ENCODE measurements at places on chromosomes 16 and 17. TPM values are rescaled to one million over a fixed set of nuclear protein-coding genes. Genes with fewer than 3 reads are reported as not detected.

GRCh38 chr17:4444782-4445473, 11.2 kb downstream of the SPNS3 start:
- no peaks in the 10 kb centered on the region for H3K36me3 ChIP-seq
- DNase-seq, result peak; percentile 92
- H3K4me1 ChIP-seq, result peaks cover 37% of the 10 kb centered on the region
- no peaks in the 10 kb centered on the region for H3K27me3 ChIP-seq
- no peak overlapping the region for H3K27ac ChIP-seq

- H3K36me3 ChIP-seq, result no peaks in the 10 kb centered on the region
- H3K27ac ChIP-seq, result peak overlapping the region; percentile 46
- H3K4me1 ChIP-seq, result peaks cover 28% of the 10 kb centered on the region
- H3K4me3 ChIP-seq, result no peak overlapping the region
Measured at GRCh38 chr16:22425036-22425801, 50.8 kb upstream of the CDR2 start.

DNA sequence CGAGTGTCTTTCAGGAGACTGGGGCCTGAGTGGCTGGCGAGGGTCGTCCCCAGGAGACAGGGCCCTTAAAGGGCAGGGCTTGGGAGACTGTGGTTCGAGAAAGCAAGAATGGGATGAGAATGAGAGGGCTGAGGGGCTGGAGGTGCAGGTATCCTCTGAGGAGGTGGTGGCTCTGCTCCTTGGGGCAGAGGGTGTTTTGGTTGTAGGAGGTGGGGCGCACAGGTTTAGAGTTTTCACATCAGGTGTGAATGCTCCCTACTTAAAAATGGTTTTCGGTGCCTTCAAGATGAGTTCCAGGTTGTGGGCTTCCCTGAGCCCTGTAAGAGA, 430 bp downstream of the BCAS3 start:
- peak overlapping the region; percentile 76 for H3K27ac ChIP-seq

The OTOP3 gene
- total RNA-seq, result not detected

The CDK5RAP3 gene
- total RNA-seq, result 281 TPM

The STRADA gene
- 78.7 TPM for total RNA-seq

The HID1 gene
- 40.9 TPM for total RNA-seq

The TBCD gene
- total RNA-seq, result 128 TPM

- H3K4me3 ChIP-seq, result no peak overlapping the region
- no peaks in the 10 kb centered on the region for H3K27me3 ChIP-seq
- peaks cover 10% of the 10 kb centered on the region for H3K4me1 ChIP-seq
- DNase-seq, result no peak
Measured at GRCh38 chr17:80531400-80531799, 13.2 kb upstream of the RPTOR start.

DNA sequence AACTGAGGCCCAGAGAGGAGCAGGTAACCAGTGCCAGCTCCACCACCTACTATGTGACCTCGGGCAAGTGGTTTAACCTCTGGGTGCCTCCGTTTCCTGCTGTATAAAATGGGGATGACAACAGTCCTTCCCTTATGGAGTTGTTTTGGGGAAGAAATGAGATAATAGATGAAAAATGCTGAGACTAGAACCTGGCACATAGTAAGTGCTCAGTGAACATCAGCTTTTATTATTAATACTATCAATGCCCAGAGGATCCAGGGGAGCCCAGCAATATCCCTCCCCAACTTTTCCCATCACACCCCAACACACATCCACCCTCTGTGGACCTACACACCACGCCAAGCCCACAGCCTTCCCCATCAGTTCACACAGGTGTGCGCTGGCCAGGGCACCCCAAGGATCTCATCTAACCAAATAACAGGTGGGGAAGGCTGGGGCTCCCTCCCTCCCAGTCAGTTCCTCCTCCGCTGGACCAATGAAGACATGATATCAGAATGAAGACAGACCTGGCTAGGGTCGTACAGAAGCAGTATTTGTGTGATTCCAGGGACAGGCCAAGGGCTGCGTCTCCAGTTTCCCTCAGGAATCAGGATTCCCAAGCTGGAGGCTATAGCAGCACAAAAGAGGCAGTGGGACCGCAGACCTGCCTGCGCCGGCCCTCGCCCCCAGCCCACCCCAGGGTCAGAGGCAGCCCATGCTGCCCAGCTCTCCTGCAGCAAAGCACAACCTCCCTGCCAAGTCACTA, 1.8 kb downstream of the ATP2A3 start:
- H3K27me3 ChIP-seq, result no peaks in the 10 kb centered on the region
- no peak for DNase-seq
- no peak overlapping the region for H3K27ac ChIP-seq
- peaks cover 36% of the 10 kb centered on the region for H3K4me1 ChIP-seq

DNA sequence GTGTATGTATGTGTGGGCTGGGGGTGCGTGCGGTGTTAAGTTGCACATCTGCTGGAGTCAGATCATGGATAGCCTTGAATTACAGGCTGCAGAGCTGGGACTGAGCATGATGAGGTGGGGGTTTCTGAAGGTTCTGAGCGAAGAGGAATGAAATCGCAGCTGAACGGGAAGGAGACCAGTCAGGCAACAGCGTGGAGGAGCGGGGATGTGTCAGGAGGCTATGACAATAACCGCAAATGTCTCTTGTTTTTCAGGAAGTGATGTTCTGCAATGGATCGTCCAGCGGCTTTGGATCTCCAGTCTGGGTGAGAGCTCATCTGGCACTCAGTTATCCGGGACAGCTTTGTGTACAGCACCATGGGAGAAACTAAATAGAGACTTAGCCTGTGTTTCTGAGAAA, 20.9 kb downstream of the RGS9 start:
- no peak overlapping the region for H3K4me3 ChIP-seq
- H3K27me3 ChIP-seq, result no peaks in the 10 kb centered on the region
- H3K4me1 ChIP-seq, result no peaks in the 10 kb centered on the region
- H3K27ac ChIP-seq, result no peak overlapping the region
- DNase-seq, result no peak
- H3K36me3 ChIP-seq, result no peaks in the 10 kb centered on the region

DNA sequence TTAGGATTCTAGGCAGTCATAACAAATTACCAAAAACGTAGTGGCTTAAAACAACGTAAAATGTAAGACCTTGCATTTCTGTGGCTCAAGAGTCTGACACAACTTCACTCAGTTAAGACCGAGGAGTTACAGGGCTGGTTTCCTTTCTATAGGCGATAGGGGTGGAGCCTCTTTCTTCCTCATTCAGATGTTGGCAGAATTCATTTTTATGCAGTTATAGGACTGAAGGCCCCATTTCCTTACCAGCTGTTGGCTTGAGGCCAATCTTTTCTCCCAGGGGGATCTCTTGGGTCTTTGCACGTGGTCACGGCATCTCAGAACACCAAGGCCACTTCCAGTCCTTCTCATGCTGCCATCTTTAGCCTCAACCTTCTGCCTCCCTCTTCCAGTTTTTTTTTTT, 145.2 kb downstream of the KCNJ2 start:
- no peak for DNase-seq
- no peak overlapping the region for H3K27ac ChIP-seq
- H3K27me3 ChIP-seq, result no peaks in the 10 kb centered on the region
- H3K4me1 ChIP-seq, result no peaks in the 10 kb centered on the region
- no peaks in the 10 kb centered on the region for H3K36me3 ChIP-seq
- no peak overlapping the region for H3K4me3 ChIP-seq

The NT5C gene
- total RNA-seq, result 83.6 TPM

DNA sequence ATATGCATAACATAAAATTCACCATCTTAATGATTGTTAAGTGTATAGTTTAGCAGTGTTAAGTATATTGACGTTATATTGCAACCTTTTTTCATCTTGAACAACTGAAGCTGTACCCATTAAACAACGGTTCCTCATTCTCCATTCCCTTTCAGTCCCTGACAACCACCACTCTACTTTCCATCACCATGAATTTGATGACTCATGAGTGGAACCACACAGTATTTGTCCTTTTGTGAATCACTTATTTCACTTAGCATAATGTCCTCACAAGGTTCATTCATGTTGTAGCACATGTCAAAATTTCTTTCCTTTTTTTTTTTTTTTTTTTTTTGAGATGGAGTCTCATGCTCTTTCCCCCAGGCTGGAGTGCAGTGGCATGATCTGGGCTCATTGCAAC, 46.0 kb downstream of the HOXB1 start:
- no peaks in the 10 kb centered on the region for H3K27me3 ChIP-seq
- no peak overlapping the region for H3K27ac ChIP-seq
- H3K36me3 ChIP-seq, result no peaks in the 10 kb centered on the region
- no peak overlapping the region for H3K4me3 ChIP-seq
- DNase-seq, result no peak
- H3K4me1 ChIP-seq, result no peaks in the 10 kb centered on the region

The PKMYT1 gene
- total RNA-seq, result 146 TPM

DNA sequence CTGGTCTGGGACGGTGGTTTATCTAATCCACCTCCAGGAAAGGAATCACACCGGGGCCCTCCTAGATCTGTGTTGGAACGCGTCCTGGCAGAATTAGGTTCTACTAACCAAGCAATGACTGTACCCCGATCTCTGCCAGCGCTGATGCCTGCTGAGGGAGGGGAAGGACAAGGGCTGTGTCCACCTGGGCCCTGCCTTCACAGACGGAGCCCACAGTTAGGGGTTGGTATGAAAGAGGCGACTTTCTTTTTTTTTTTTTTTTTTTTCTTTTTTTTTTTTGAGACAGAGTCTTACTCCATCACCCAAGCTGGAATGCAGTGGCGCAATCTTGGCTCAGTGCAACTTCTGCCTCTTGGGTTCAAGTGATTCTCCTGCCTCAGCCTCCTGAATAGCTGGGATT, 9.9 kb upstream of the KRT19 start:
- H3K4me3 ChIP-seq, result no peak overlapping the region
- no peak overlapping the region for H3K27ac ChIP-seq
- H3K4me1 ChIP-seq, result no peaks in the 10 kb centered on the region
- DNase-seq, result no peak

- no peak overlapping the region for H3K4me3 ChIP-seq
- H3K36me3 ChIP-seq, result no peaks in the 10 kb centered on the region
- H3K27me3 ChIP-seq, result no peaks in the 10 kb centered on the region
- DNase-seq, result no peak
- H3K4me1 ChIP-seq, result no peaks in the 10 kb centered on the region
Measured at GRCh38 chr17:40259505-40259904, 28.2 kb upstream of the CDC6 start.

GRCh38 chr17:77096570-77097214, 44.1 kb upstream of the SEC14L1 start:
- DNase-seq, result peak; percentile 76
- H3K4me3 ChIP-seq, result no peak overlapping the region
- H3K27me3 ChIP-seq, result no peaks in the 10 kb centered on the region
- H3K36me3 ChIP-seq, result no peaks in the 10 kb centered on the region

- H3K27ac ChIP-seq, result no peak overlapping the region
- H3K4me1 ChIP-seq, result no peaks in the 10 kb centered on the region
- no peak overlapping the region for H3K4me3 ChIP-seq
- DNase-seq, result no peak
- H3K27me3 ChIP-seq, result no peaks in the 10 kb centered on the region
Measured at GRCh38 chr17:10857976-10858375, 20.1 kb upstream of the PIRT start.

- no peak for DNase-seq
- H3K36me3 ChIP-seq, result no peaks in the 10 kb centered on the region
- no peaks in the 10 kb centered on the region for H3K27me3 ChIP-seq
- H3K4me3 ChIP-seq, result no peak overlapping the region
Measured at GRCh38 chr17:2615882-2616281, 22.4 kb downstream of the PAFAH1B1 start.

- no peak for DNase-seq
- no peak overlapping the region for H3K4me3 ChIP-seq
- H3K4me1 ChIP-seq, result peaks cover 8% of the 10 kb centered on the region
- H3K27ac ChIP-seq, result no peak overlapping the region
- no peaks in the 10 kb centered on the region for H3K27me3 ChIP-seq
- H3K36me3 ChIP-seq, result no peaks in the 10 kb centered on the region
Measured at GRCh38 chr16:88284626-88285513, 97.9 kb upstream of the ZNF469 start.

GRCh38 chr16:84082110-84082509, 34.6 kb downstream of the MBTPS1 start:
- peaks cover 36% of the 10 kb centered on the region for H3K4me1 ChIP-seq
- no peak overlapping the region for H3K4me3 ChIP-seq
- H3K27ac ChIP-seq, result no peak overlapping the region

Data from testis (tissue), 5 donors.